ENCODE measurements at places on chromosomes 2 and 18.

DNA sequence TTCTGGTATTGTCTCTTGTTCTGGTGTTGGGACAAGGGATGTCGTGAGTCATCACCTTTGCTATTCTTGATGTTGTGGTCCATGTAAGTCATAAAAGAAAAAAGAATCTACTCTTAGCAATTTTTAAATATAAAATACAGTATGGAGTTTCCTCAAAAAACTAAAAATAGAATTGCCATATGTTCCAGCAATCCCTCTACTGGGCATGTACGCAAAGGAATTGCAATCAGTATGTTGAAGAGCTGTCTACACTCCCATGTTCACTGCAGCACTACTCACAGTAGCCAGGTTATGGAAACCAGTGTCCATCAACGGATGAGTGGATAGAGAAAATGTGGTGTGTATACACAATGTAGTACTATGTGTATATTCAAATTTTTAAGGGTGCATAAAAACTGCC is 10.9 kb upstream of the GNAL start:
- no peak for DNase-seq

DNA sequence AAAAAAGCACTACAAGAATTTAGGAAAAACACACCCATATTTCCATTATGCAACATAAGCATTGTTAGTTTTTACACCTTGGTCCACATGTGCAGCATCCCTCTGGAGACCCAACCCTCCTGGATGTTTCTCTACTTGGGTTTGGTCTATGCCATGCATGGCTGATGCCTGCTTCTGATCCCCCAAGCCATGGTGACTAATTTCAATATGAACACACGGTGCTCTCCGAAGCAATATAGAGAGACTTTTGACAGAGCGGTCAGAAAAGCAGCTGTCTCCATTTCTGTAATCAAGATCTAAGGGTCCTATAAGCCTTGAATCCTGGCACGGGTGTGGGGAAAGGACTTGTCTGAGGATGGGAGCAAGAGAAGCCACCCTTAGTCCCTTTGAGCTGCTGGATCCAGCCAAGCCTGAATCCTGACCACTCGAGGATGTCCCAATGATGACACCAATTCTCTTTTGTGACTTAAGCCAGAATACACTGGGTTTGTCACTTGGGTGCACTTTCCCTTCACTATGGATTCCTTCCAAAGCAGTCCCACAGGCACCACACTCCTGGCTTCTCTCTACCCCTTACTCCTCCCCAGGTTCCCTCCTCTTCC is 91.5 kb downstream of the ACTR2 start:
- DNase-seq = no peak

DNA sequence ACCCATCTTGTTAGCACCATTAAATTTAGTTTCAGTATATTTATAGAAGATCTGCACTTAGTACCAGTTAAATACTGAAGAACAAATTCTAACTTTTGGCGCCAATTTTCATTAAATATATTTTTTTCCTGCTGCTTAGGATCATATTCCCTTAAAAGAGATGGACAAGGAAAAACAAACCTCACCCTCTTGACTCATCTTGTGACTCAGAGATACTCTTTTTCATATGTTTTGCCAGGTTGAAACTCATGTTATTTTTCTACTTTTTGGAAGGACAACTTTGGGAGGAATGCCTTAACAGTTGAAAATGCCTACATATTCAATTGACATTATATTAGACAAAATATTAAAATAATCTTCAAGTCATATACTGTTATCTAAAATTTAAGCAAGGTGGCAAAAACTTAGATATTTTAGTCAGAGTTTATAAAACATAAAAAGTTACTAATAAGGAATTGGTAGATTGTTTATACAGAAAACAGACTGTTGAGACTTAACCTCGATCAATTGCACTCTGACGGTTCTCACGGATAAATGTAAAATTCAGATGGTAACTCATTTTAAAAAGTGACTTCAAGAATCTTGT is 36.2 kb downstream of the PNO1 start:
- no peak for DNase-seq

DNA sequence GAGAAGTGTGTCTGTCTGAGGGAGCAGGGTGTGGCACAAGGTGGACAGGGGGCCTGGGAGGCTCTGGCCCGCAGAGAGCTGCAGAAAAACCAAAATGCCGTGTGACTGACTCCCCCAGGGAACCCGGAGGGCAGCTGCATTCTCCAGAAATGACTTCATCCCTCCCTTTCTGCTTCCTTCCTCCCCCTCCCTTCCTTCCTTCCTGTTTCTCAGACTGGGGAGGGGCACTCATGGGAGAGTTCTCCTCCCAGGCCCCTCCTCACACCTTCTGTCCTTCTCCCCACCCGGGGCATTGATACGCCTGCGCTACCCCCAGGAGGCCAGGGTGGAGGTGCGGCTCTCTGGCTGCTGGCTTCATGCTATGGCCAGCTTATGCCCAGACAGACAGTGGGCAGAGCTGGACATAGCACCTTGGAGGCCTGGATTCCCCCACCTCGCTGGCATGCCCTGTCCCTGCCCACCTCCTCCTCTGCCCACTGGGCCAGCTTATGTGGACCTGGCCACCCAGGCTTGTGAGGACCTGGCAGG is 8.2 kb upstream of the GPR17 start:
- DNase-seq = peak; percentile 97

DNA sequence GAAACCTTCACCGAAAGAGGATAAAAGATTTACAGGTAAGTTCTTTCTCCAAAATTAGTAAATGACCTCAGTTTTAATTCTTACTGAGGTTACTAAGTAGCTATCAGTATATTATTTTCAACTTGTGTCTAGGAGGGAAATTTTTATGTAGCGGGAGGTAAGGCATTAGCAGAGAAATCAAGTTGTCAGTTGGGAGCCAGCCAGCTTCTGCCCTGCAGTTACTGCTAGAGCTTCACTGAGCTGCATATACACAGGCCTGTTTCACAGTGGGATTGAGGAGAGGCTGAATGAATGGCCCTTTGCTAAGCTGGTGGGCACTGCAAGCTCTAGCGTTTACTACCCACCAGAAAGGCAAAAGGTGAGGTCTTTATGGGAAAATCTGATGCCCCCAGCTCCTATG is 105.7 kb downstream of the ACAA2 start:
- DNase-seq = no peak

DNA sequence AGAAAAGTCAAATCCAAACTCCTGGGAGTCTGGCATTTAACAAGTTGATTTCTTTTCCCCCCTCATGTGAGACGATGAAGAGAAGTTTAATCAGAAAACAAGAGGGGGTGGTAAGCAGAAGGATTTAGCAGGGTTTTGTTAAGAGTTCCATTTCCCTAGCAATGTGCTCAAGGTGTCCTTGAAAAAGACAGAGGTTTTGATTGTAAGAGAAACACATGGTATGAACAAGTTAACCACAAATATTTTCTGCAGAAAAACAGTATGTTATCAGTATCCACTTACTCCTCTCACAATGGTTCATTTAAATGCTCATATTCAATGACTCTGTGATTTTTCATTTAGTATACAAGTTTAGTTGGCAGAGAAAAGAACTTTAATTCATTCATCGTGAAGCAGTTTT is 26.8 kb downstream of the LAMA1 start:
- DNase-seq = no peak

DNA sequence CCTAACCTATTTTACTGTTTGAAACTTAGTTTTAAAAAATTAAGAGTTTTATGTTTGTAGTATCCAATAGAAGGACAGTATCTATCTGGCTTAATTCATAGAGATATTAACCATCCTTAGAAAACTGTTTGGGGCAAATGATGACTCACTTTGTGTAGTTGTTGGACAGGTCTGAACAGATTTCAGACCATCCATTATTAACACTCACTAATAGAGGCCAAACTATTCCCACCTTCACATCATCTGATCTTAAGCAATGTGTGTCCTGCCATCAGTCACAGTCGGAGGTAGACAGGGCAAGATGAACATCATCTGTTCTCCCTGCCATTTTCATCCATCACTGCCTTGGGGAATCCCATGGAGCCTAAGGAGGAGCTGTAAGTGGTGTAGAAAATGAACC is 164.6 kb upstream of the DCC start:
- DNase-seq = no peak

DNA sequence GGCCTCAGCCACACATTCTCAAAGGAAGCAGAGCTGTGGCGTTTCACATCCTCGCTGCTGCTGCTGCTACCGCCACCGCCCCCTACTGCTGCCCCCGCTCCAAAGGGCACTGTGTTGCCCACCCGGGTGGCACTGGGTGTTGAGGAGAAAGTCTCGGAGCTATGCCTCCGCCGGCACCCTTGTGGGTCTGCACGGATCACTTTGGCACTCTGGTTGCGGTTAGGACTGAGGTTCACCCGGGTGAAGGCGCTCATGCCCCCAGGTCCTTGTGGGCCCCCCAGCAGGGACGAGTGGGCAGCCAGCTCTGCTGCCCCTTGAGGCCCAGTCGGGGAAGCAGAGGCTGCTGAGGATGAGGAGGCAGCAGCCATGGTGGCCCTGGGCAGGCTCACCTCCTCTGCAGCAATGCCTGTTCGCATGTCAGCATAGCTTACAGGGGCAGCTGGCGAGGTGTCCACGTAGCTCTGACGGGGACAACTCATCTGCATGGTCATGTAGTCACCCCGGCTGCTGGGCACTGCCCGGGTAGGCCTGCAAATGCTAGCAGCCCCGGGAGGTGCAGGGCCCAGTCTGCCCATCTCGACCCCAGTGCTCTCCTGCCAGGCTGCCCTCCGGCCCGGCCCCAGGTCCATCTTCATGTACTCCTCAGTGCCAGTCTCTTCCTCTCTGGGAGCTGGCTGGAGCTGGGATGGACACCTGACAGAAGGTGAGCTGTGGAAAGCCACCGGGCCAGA is 4.2 kb downstream of the IRS1 start:
- peak; percentile 17 for DNase-seq

DNA sequence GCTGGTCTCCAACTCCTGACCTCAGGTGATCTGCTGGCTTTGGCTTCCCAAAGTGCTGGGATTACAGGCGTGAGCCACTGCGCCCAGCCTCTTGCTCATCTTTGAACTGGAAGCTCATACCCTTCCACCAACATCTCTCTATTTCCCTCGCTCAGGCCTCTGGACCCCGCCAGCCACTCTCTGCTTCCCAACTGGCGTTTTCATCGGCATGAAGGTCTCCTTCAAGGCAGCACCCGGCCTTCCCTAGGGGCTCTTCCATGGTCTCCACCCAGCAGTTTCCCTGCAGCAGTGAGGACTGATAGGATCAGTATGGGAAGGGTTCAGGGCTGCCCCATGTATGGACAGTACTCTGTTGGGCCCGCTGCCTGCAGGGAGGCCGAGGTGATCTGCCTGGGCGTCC is 65.8 kb upstream of the HS6ST1 start:
- DNase-seq = no peak

GRCh38 chr2:227827143-227827542 is 13.5 kb downstream of the CCL20 start:
- DNase-seq = no peak

GRCh38 chr2:238288650-238289573 is 502 bp upstream of the PER2 start:
- DNase-seq = peak; percentile 40

GRCh38 chr2:222452422-222452950 is 28.1 kb downstream of the SGPP2 start:
- DNase-seq = no peak

DNA sequence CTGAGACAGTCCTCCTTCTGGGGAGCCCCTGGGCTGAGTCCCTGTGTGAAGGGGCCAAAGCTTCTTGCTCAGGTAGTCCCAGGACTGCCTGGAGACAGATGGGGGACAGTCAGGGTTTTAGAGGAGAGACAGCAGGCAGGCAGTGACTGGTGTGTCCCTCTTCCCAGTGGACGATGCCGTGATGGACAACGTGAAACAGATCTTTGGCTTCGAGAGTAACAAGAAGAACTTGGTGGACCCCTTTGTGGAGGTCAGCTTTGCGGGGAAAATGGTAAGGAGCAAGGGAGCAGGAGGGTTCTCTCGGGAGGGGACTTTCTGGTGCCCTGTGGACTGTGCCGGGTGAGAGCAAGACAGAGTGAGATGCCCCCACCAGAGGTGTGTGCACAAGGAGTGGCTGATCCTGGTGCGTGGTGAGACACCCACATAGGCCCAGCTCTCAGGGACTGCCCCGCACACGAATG is 74.8 kb downstream of the DYSF start:
- no peak for DNase-seq

DNA sequence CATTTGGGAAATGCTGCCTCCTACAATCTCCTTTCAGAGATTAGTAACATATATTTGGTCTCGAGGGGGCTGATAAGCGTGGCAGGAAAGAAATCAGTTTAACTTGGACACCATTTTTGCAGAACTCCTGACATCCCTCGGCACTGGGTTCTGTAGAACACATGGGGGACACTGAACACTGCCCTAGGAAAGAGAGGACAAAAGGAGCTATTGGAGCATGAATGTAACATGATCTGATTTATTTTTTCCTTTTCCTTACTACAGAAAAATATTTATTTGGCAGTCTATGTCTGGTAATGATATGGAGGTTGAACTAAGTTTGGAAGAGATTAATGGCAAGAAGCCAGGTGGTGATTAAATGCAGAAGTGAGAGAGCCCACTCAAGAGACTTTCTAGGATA is 153.8 kb downstream of the AFF3 start:
- DNase-seq = no peak

- no peak for DNase-seq
Measured at GRCh38 chr18:49907346-49907929, 94.1 kb upstream of the ACAA2 start.

DNA sequence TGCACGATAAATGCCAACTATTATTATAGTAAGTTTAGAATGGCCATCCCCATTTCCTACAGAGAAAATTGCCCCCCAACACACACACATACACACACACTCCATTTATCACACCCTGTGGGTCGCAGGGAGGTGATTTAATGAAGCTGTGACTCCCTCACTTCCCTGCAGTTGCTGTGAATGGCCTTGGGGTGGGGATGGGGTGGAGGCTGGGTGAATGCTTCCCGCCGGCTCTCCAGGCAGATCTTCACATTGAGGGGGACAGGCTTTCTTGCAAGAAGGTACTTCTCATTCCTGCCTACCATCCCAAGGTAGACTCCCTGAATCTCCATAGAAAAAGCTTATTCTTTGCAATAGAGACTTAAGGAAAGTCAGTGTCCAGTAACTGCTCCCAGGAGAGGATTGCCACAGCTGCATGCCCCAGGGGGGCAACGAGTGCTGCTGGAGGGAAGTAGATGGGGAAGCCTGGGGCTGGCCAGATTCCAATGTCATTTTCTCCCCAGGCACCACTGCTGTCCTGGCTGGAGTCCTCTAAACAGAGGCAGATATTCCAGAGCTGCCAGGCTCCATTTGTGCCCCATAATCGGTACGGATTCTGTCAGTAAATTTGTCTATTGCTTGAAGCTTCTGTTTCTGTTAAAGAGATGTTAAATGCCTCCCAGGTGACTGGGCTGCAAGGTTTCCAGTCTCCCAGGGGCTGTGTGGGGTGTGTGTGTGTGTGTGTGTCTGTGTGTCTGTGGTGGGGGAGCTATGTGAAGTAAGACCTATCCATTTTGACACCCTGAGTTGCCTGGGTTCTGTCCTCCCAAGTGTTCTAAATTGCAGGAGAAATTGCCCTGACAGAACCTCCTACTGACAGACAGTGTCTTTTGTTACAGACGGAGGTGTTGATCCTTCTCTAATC is 265.5 kb downstream of the SRBD1 start:
- DNase-seq = no peak
